ENCODE measurements at places on chromosomes 5 and 9.

DNA sequence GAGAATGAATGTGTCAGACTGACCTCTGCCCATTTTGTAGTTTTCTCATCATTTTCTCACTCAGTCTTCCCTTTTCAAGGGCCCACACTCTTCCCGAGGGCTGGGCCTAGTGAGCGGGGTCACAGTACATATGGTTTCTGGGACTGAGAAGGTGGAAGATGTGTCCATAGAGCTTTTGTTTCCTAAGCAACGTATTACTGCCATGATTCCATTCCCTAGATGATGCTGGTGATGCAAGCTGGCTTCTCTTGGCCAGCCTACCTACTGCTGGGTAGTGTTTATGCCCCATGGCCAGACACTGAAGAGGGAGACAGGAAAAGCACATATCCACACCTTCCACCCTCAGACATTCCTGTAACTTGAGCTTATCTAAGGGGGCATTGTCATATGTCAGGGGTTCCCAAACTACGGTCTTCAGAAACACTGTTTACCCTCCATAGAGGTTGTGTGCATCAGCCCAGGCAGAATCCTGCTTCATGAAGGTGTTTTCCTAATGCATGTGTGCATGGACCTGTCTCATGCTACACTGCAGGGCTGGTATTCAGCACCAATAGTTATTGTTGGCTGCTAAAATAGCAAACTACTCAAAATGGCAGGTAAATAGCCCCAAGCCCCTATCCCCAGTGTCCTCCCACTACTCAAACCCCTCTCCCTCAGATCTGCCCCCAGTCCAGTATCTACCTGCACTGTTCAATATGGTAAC is 9.5 kb downstream of the IRF1 start:
- no peak for DNase-seq

GRCh38 chr5:141208478-141208877 is at the start of gene PCDHB12:
TSS of gene PCDHB12 (plus strand) at chr5:141208719. CDS start at chr5:141208908, 189 bp downstream.
- DNase-seq, result no peak

- DNase-seq, result peak; percentile 80
These were observed 23.4 kb downstream of the SPACA9 start for GRCh38 chr9:132901858-132902831.

GRCh38 chr5:137672001-137672400 is 63.9 kb downstream of the KLHL3 start:
- no peak for DNase-seq

DNA sequence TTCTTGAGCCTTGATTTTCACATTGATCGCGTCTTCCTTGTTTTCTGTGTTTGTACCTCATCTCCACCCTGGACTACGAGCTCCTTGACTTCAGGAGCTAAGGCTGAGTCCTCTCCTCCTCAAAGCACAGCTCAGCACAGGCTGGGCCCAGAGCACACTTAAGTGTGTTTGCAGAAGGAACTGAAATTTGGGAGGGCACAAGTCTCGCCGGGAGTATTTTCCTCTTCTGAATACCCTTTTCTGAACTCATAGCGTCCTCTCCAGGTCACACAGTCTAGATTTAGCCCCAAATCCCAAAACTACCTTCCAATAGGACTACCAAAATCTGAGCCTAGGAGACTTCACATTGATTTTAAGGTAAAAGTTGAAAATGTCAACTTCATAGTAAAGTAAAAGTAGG is 41.6 kb downstream of the TSTD2 start:
- no peak for DNase-seq

DNA sequence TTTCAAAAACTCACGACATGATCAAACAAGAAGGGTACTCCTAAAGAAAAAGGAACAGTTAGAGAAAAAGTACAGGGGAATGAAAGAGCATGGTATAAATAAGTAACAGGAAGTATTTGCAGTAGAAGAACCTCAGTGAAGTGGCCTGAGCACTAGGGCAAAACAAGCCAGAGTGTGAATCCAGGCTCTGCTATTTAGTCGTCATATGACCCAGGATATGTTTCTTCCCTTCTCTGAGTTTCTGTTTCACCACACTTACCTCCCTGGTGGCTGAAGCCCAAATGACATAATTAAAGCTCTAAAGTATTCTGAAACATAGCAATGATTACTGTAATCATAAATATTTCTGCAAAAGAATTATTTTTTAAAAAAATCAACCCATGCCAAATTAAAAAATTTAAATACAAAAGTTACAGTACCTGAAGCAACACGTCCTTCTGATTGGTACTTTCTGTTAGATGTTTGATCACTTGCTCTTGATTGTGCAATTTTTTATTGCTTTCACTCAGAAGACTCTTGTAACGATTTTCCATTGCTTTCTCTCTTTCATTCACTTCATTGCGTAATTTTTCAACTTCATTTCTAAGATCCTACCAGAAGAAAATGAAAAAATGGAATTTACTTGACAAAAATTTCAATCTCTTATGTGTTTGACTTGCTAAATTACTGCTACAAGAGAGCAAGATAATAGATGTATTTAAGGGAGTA is 88.9 kb downstream of the CDK5RAP2 start:
- peak; percentile 53 for DNase-seq

GRCh38 chr9:31519011-31519410 is 865.4 kb upstream of the ACO1 start:
- DNase-seq, result no peak

GRCh38 chr5:98905857-98906688 is 22.7 kb downstream of the CHD1 start:
- DNase-seq, result peak; percentile 51

GRCh38 chr9:94250456-94250855 is 8.6 kb upstream of the ZNF169 start:
- DNase-seq, result no peak

DNA sequence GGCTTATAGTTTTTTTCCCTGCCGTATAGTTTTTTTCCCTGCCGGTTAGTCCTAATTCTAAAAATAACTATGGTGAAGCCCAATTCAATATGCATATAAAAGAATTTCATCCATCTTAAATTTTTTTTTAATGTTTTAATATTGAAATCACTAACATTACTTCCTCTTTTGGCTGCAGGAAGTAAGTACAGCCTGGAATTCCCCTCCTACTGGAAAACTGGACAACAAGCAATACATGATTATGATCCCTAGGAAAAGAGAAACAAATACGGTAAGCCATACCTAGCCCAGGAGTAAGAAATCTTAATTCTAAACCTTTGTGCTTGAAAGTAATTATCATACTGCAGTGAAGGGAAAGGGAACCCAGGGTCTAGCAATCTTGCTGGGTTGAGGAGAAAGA is 119.0 kb downstream of the NR3C1 start:
- no peak for DNase-seq

DNA sequence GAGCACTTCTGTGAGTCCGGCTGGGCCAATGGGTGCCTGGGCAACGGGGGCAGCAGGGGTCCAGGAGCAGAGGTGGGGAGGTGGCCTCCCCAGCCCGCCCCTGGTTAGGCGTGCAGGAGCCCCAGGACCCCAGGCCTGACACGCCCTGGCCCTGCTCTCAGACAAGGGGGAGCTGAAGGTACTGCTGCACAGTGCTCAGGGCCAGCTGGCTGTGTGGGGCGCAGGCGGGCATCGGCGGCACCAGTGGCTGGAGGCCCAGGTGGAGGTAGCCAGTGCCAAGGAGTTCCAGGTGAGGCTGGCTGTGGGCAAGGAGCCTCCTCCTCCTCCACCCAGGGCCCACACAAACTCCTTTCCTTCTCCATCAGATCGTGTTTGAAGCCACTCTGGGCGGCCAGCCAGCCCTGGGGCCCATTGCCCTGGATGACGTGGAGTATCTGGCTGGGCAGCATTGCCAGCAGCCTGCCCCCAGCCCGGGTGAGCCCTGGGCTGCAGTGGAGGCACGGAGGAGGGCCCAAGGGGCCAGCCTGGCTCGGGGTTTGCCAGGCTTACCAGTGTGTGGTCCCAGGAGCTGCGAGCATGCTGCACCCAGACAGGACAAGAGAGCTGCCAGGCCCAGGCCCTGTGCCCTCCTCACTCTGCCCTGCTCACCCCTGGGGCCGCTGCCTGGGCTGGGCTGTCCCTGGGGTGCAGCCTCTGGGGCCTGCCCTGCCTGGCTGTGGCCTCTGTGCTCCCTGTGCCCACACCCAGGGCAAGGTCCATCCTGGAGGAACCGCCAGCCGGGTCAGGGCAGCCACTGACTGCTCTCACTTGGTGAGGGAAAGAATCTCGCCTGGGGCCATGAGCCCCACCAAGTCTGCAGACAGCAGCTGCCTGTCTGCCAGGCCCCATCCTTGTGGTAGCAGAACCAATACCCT is 7.0 kb downstream of the MAMDC4 start:
- peak; percentile 57 for DNase-seq

GRCh38 chr5:90866333-90866732 is 307.7 kb downstream of the ADGRV1 start:
- peak; percentile 32 for DNase-seq

GRCh38 chr5:133130387-133131118 is 78.7 kb downstream of the HSPA4 start:
- DNase-seq, result no peak

Measured in AG10803 (cell line).